NCI-H446 (cell line): ENCODE measurements at places on chromosomes 2 and 18.

GRCh38 chr2:84816426-84817026 lies 64.4 kb downstream of the TRABD2A start:
- no peak for DNase-seq

DNA sequence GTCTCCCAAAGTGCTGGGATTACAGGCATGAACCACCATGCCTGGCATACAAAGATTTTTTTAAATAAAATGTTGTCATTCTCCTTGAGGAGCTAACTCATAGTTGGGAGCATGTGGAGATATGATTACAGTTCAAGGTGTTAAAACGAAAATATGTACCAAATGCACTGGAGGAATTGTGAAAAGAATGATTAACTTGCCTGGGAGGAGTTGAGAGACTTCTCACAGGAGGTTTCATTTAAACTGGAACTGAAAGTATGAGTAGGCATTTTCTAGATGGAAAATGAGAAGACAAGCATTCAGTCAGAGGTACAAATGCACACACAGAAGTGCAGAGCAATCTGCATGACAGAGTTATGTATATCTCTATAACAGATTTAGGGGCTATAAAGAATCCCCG lies 126.6 kb upstream of the PDE1A start:
- no peak for DNase-seq

GRCh38 chr2:184890311-184890710 lies 292.0 kb downstream of the ZNF804A start:
- no peak for DNase-seq

GRCh38 chr2:218444692-218445357 lies 25.9 kb downstream of the VIL1 start:
- no peak for DNase-seq

- no peak for DNase-seq
These were observed 29.5 kb downstream of the GALNT14 start for GRCh38 chr2:31108561-31109286.

GRCh38 chr2:100110614-100111000 lies 31.8 kb downstream of the AFF3 start:
- no peak for DNase-seq

DNA sequence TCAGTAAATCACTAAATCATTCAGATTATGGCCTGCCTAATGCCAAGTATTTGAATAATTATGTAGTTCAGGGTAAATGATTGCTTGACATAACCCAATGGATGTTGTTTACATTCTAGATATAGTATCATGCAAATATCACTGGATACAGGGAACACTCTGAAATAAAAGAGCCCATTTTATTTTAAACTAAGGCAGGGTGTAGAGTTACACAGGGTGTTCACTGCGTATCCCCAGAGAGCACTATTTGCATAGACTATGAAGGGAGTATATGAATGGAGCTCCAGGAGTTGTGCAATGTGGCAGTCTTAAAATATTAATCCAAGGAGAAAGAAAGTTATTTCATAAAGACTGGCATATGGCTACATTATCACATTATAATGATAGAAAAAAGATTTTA lies 701.1 kb upstream of the KLHL29 start:
- DNase-seq = no peak

GRCh38 chr2:183222751-183223150 lies 98.5 kb downstream of the NUP35 start:
- no peak for DNase-seq

- no peak for DNase-seq
These were observed 97.5 kb downstream of the STPG4 start for GRCh38 chr2:47057687-47058002.

GRCh38 chr2:162482463-162482862 lies 138.5 kb downstream of the GCA start:
- DNase-seq = no peak

GRCh38 chr2:69335311-69335710 lies 51.7 kb downstream of the GFPT1 start:
- DNase-seq = no peak

DNA sequence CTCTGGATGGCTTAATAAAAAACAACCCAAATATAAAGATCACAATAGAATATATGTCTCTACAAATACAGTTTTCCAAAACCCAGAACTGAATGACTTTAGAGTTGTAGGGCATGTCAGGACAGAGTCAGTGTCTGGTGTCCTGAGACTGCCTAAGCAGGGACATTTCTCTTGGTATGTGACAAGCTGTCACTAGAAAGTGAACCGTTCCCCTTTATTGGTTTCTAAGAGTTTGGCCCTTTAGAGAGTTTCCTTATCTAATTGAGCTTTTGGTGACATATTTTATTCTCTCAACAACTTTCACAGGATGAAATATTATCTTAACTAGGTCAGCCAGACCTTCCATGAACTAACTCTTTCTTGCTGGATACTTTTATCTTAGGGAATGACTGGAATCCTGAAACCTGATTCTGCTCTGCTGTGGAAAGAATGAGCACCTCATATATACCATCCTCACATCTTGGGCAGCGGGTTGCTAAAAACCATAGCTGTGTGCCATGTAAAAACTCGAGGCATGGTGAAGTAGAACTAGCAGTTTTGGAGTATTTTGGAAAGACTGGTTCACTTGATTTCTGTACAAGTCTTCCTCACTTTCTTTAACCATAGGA lies 54.8 kb downstream of the CAVIN2 start:
- DNase-seq = no peak
